GF-D8 (cell line): ENCODE measurements at places on chromosomes 16 and 17.

- DNase-seq, result no peak
Measured at GRCh38 chr16:15498427-15499175, 64.2 kb downstream of the BMERB1 start.

DNA sequence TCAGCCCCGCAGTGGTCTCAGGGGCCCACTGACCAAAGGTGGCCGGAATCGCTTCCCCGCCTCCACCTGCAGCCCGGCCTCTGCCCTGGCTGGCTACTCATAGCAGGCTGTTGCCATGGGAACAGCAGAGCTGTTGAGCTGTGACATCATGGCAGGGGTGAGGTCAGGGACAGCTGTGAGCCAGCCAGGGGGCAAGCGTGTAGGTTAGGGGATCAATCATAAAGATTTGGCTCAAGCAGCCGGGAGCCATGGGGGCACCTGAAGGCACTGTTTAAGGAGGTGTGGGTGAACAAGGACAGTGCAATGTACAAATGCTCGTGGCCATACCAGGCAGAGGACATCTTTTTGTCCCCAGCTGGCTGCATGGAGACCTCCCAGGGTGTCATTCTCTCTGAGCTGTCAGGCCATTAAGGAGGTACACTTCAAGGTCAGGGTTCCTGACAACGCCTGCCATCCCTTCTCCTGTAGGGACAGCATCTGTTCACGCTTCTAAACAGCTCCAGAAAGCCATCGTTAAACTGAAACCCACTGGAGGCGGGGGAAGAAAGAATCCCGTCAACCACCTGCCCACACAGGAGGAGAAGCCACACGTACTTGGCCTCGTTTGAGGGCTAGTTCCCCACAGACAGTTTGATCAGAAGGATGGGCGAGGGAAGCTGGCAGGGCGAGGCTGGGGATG is at the start of gene CEP295NL:
TSS of gene CEP295NL (minus strand) at position 101 of the 679 bp plus-strand sequence. CDS start 1,373 bp downstream, outside the sequence.
- no peak for DNase-seq

GRCh38 chr16:2471016-2471652 is at the start of gene NTN3:
Gene NTN3 (plus strand): TSS chr16:2471297. CDS start chr16:2471702, 405 bp downstream.
- no peak for DNase-seq

GRCh38 chr17:31490019-31490650 is 98.7 kb downstream of the RAB11FIP4 start:
- no peak for DNase-seq

GRCh38 chr17:68238871-68239253 is 9.0 kb upstream of the AMZ2 start:
- DNase-seq, result no peak

- DNase-seq, result no peak
Measured at GRCh38 chr16:71834291-71834690, 11.5 kb upstream of the ATXN1L start.

GRCh38 chr17:65876985-65877384 is 314.9 kb downstream of the CEP112 start:
- DNase-seq, result no peak

GRCh38 chr16:50198802-50199403 is 45.8 kb downstream of the TENT4B start:
- DNase-seq, result peak; percentile 10

DNA sequence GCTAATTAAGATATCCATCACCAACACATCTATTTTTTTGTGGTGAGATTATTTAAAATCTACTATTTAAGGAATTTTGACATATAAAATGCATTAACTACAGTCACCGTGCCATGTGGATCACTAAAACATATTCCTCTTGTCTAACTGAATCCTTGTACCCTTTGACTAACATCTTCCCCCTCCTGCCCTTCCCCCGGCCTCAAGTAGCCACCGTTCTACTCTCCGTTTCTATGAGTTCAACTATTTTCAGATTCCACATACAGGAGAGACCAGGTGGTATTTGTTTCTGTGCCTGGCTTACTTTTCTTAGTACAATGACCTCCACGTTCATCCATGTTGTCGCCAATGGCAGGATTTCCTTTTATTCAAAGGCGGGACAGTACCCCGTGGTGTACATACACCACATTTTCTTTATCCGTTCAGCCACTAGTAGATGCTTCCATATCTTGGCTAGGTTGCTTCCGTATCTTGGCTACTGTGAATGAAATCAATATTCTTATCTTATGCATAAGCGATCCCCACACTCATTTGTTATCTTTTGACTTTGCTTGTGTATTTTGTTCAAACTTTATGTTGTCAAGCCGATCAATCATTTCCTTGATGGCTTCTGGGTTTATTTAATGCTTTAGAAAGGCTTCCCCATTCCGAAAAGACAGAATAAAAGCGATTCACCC is 134.7 kb downstream of the KCNJ12 start:
- DNase-seq, result no peak

- no peak for DNase-seq
Measured at GRCh38 chr16:65319621-65320231, 197.9 kb upstream of the CDH11 start.

DNA sequence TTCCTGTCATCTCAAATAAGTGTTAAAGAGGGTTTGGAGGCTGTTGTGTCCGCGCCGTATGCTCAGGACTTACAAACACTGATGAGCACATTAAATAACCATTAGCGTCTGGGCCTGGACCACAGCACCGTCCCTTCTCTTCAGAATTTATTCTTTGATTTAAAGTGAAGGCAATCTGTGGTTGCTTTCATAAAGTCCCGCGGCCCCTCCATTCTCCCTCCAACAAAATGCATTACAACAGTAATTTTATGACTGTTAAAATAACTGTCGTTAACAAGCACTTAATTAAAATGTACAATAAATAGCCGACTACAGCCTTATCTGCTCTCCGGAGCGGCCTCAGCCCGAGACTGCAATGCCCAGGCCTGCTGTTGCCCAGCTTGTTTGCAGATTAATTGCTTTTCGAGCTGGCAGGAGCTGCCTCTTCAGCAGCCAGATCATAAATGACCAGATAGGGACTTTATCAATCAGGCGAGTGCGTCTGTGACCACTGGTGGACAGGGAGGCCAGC is 30.6 kb upstream of the IRX3 start:
- no peak for DNase-seq

DNA sequence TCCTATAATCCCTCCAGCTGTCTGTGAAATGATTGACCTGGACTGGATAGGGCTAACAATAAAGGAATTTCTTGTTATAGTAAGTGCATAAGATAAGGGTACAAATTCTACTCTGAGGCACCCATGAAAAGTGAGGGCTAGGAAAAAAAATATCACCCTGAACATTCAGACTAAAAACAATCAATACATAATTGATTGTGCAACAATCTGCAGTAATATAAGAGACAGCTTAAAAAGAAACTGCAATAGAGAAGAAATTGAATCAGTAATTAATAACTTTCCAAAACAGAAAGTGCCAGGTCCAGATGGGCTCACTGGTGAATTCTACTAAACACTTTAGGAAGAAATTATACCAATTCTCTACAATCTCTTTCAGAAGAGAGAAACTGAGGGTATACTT is 44.2 kb upstream of the CREBBP start:
- no peak for DNase-seq

GRCh38 chr17:80252871-80253270 is 7.8 kb upstream of the RNF213 start:
- DNase-seq, result peak; percentile 13

GRCh38 chr16:67883146-67883871 is 1.4 kb upstream of the NRN1L start:
- no peak for DNase-seq

- DNase-seq, result no peak
Measured at GRCh38 chr16:7270006-7270405, 62.6 kb upstream of the RBFOX1 start.

- no peak for DNase-seq
Measured at GRCh38 chr17:75570034-75570676, 17.4 kb upstream of the MYO15B start.

DNA sequence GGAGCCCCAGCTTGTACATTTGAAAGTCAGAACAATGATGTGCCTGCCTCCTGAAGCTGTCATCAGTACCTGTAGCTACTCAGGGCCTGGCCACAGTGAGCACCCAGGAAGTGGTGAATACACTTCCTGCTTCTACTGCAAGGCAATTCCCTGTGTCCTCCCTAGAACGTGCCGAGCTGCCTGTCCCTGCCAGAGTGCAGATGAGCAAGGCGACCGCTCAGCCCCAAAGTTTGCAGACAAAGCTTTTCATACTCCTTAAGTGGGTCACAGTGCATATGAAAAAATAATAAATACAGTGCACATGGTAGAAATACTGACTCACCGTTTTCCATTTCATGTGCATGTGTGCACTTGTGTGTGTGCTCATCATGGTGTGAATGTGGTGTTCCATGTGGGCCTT is 77.3 kb downstream of the MPRIP start:
- no peak for DNase-seq

GRCh38 chr16:85055493-85056210 is 28.1 kb downstream of the KIAA0513 start:
- peak; percentile 92 for DNase-seq

GRCh38 chr16:79598063-79598347 is 2.5 kb downstream of the MAF start:
- no peak for DNase-seq

DNA sequence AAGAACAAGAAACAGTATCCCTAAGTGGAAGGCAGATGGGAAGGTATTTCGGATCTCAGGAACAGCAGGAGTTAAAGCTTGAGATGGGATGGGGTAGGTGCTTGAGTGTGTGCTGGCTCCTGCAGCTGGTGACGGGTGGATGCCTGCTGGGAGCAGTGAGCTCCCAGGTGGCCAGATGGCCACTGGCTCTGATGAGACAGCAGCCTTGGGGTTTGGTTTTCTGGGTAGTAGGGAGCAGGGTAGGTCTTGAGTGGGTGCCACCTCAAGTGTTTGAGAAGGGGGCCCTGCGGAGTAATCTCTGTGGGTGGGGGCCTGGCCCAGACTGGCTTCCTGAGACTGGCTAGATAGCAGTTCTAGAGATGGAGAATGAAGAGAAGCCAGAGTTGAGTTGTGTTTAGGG is 10.3 kb downstream of the EPN2 start:
- DNase-seq, result no peak

GRCh38 chr16:88662222-88662842 is 559 bp downstream of the MVD start:
- no peak for DNase-seq

GRCh38 chr17:55421179-55421934 is at the start of gene MMD:
Gene MMD (minus strand): TSS chr17:55421835. CDS start chr17:55421695, 140 bp downstream.
- no peak for DNase-seq

DNA sequence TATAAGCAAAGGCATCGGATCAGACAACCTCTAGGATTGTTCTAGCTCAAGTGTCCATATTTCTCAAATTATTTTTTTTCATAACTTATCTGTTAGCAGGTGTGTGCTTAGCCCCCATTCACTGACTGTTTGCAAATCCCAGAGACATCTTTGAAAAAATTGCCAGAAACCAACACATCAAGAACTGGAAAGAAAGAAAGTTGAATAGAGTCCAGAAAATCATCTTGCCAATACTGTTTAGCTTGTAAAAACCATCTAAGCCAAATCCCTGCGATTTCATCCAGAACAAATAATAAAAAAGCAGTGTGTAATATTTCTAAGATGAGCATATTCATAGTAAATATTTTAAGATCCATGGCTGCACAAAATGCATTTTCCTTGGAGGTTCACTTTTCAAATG is 64.5 kb downstream of the WSCD1 start:
- DNase-seq, result no peak

- no peak for DNase-seq
Measured at GRCh38 chr17:36827081-36827480, 110.2 kb upstream of the LHX1 start.

DNA sequence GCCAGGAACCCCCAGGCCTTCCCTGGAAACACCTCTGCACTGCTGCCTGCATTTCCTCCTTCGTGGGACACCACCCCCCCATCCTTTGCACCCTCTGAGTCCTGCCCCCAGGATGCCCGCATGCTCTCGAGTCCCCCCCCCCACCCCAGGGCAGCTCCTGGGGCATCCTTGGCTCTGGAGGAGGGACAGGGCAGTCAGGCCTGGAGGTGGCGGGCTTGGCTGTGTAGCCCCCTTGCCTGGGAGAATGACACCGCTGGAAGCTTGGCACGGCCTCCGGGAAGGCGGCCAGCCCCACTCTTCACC is 98.9 kb upstream of the GSE1 start:
- DNase-seq, result no peak

GRCh38 chr17:77327181-77327565 is 186.4 kb downstream of the SEC14L1 start:
- DNase-seq, result no peak

DNA sequence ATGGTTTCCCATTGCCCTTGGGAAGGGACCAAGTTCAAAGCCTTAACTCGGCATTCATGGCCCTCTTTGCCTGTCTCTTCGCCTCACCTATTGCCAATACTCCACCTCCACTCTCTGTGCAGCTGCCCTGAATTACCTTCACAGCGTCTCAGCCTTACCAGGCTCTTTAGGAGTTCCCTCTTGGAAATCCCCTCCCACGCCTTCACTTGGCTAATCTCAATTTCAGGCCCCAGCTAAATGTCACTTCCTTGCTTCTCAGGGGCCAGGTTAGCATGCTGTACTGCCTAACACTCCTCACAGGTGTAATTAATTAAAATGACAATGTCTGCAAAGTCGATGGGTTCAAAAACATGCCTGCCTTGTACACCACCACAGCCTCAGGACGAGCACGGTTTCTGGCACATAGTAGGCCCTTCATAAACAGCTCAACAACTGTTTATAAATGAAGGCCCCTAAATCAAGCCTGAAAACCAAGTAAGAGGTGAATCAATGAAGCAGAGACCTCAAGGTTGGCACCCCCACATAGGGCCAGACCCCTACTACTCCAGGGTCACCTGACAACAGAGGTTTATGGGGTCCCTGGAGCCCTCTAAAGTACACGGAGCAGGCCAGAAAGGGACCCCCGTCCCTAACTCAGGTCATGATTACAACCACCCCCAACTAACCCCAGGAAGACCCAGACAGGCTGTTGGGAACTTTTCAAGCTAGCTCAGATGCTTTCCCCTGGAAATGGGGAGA is 11.2 kb upstream of the EEF2K start:
- no peak for DNase-seq

GRCh38 chr16:67954421-67955196 is 10.7 kb upstream of the LCAT start:
- no peak for DNase-seq

GRCh38 chr17:83075270-83075880 is 4.0 kb upstream of the METRNL start:
- no peak for DNase-seq

DNA sequence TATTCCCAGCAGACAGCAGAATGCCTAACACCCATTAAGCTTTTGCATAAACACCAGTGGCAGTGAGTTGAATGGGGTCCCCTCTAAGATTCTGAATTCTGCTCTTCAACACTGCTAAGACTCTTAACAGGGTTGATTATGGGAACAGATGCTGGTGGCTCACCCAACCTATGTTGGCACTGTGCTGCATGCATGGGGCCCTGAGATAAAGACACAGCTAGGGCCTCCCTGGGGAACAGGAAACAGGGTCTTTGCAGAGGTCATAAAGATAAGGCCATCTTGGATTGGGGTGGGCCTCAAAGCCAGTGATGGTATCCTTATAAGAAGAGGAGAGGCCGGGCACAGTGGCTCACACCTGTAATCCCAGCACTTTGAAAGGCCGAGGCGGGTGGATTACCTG is 190.8 kb downstream of the SLC39A11 start:
- DNase-seq, result no peak

- DNase-seq, result no peak
Measured at GRCh38 chr17:72349491-72349995, 228.7 kb downstream of the SOX9 start.
